Esophagus muscularis mucosa (tissue), 4 donors: ENCODE measurements at places on chromosomes 1 and 21.

GRCh38 chr1:12001249-12001917, 17.9 kb upstream of the MIIP start:
- no peak for DNase-seq

GRCh38 chr1:71307451-71307850, 226.6 kb upstream of the ZRANB2 start:
- DNase-seq, result no peak

- DNase-seq, result no peak
These were observed 243.1 kb downstream of the FOXD2 start for GRCh38 chr1:47680815-47681475.

GRCh38 chr1:245180496-245181157, 25.8 kb downstream of the KIF26B start:
- DNase-seq, result no peak

DNA sequence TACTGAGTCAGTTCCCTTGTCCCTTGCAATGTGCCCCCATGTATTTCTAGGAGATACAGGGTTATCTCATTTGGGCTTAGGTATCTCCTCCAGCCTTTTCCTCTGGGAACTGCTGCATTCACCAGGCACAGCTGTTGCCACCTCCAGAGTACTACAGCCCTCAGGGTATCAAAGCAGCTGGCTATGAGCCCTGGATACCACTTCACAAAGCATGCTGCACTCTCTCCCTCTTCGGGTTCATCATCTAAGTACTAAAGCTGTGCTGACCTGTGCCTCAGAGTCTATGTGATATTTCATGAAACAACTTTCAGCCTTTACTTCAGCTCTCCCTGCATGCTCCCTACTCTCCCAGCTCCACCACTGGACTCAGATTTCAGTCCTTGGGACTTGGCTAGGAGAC, 62.3 kb downstream of the CCDC185 start:
- no peak for DNase-seq

DNA sequence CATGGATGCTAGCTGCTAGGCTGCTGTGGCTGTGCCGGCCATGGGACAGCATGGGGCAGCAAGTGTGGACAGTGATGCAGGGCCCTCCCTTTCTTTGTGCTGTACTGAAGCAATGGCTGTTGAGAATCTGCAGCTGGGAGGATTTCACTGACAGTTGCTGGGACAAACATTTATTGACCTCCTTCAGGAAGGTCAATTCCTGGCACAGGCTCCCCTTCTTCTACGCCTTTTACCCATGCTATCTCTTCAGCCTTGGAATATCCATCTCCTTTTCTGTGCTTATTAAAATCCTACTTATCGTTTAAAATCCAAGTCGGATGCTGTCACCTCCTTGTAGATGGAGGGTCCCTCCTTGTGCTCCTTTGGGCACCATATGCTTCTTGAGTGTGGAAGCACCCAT, 213.1 kb upstream of the USP24 start:
- DNase-seq, result peak; percentile 75

- no peak for DNase-seq
These were observed 58.9 kb upstream of the TRABD2B start for GRCh38 chr1:48055876-48056764.

GRCh38 chr1:4598561-4598960, 55.8 kb upstream of the AJAP1 start:
- no peak for DNase-seq

DNA sequence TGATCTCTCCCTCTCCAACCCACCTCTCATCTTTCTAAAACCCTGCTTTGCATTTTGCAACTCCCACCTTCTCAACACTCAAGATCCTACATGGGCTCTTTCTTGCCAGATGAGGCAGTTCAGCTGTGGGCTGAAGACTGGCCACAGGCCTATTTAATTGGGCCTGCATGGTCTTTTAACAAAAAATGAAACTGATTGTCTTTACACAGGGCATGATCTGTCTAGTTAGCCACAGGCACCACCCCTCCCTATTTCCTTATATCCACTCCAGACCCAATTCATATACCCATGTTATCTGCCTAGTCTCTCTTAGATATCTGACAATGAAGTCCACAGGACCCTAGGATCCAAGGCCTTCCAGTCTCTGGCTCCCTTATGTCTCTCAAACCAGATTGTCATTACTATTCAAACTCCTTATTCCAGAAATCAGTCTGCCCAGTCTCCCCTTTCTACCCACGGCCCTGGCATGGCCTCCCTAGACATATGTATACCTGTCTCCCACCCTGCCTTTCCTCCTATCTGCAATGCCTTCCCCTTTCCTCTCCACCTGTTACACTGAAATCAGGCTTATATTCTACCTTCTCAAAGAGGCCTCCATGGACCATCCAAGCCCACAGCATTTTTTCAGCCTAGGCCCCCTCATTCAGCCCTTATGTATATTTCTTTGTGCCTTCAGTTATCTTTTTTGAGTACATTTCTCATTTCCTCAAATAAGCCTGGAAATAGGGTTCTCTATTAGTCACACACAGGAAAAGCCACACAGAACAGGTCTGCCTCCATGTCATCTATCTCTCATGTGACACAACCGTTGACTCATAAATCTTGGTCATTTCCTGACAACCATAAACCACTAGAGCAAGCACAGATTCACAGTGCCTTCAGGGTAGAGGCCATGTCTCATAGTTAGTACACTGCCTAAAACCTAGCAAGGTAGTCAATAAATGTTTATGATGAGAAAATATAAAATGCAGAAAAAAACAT, 39.0 kb downstream of the LPAR3 start:
- DNase-seq, result peak; percentile 87

DNA sequence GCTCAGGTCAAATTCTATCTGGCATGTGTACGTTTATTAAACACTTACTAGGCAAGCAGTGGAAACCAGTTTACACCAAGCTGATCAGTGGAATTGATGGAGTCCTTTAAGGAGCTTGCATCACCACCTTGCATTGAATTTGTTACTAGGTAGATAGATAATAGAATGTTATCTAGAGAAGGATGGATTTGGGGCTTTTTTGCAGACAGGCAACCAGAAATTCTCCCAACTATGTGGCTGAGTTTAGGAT, 44.9 kb downstream of the HHAT start:
- DNase-seq, result no peak

DNA sequence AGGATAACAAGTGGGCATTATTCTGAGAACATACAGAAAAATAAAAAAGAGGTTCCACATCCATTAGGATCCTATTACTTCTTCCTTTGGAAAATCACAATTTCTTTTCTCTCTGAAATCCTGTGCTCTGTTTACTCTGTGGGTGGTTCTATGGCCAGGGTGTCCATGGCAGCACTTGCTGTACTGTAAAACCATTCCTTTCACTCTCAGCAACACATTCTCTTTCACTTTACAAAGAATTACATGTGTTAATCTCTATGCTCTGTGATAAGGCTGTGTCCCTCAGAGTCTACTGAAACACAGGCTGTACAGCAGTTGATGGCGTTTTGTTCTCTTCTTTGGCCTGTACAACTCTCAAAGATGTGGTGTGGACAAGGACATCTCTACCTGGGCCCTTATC, 524.1 kb downstream of the PTBP2 start:
- no peak for DNase-seq

DNA sequence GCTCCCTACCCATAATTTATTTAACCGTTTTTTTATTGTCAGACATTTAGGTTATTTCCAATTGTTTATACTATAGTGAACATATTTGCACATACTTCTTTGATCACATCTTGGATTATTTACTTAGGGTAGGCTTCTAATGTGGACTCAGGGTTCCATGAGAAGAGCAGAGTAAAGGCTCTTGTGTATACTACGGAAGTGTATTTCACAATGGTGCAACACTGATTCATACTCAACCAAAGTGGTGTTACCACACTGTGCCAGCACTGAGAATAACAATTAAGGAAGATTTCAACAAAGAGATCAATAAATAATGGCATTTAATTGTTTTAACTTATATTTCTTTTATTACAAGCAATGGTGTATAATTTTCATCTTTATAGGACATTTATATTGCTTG, 251.2 kb downstream of the ZNF326 start:
- no peak for DNase-seq

- no peak for DNase-seq
These were observed 63.7 kb downstream of the SLX9 start for GRCh38 chr21:45003331-45004058.

- no peak for DNase-seq
These were observed 278.4 kb downstream of the ZNF326 start for GRCh38 chr1:90273241-90273774.

- DNase-seq, result no peak
These were observed 244.5 kb downstream of the NEGR1 start for GRCh38 chr1:72037745-72038343.

- DNase-seq, result no peak
These were observed 19.5 kb upstream of the SMYD2 start for GRCh38 chr1:214261206-214262123.

DNA sequence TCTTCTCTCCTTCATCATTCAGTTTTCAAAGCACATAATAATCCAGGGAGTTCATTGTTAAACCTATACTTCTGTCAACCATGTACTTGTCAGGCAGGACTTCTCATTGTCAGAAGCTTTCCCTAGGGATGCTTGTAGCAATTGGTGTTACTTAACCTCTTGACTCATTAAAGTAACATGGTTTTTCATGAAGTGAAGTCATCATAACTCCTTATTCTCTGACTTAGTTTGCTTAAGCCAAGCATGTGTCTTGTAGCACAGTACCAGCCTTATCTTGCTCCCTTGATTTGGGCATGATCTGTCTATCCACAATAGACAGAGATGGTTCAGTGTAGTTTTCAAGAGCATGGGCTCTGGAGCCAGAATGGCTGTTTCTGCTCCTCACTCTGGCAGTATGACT, 45.3 kb downstream of the LRIG2 start:
- DNase-seq, result no peak

DNA sequence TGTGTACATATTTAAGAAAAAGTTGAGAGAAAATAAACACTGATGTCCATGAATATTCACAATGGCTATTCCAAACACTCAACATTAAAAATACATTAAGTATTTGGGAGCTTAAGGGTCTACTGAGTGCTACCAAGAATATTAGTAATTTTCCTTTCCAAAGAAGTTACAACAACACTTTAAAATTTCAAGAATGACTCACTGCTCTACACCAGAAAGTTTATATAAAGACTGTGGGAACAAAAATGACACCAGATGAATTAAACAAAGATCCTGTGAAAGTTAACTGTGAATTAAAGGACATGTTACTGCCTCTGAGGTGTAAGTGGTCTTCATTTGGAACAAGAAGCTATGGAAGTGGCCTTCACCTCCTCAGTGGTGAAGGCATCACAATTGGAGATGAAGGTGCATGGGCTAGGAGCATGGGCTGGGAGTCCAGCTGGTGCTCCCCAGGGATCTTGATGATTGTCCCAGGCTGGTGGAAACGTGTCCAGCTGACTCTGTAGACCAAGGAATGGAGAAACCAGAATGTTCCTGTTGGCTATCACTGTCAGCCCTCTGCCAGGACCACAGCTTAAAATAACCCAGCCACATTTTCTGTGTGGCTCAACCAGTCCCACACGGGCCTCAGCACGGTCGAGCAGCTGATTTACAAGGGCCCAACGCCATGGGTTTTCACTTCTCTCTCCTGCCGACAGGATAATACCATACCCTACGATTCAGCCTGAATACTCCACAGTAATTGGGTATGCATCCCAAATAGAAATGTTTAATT, 28.8 kb downstream of the TAF5L start:
- no peak for DNase-seq

DNA sequence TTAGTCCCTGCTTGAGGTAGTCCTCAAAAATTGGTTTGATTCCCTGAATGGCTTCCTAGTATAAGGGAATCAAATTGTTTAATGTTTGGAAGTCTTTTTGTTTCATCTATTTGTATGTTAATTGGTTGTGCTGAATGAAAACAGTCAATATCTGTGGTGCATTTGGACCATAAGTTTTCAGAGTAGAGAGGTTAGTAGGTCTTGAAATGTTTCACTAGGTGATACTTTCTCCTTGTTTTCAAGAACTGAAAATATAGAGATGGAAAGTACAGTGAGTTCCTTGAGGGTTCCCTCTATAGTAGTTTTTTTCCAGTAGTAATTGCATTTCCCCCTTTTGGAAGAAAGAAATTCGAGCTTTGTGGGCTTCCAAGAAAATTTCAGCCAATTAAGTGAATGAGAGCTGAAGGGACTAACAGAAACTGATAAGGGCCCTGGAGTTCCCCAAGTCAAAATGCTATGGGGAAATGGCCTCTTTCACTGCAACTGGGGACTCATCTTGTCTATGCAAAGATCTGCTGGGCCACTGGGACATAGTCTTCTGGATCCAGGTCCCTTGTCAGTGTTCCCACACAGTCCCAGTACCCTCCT, 18.6 kb upstream of the CEP350 start:
- DNase-seq, result no peak

GRCh38 chr21:34926803-34927467, 122.2 kb downstream of the RUNX1 start:
- DNase-seq, result no peak

- DNase-seq, result no peak
These were observed 20.9 kb downstream of the BATF3 start for GRCh38 chr1:212678456-212679410.

GRCh38 chr1:52348704-52349300, 17.2 kb downstream of the CC2D1B start:
- DNase-seq, result no peak

- DNase-seq, result no peak
These were observed 42.6 kb downstream of the KIRREL1 start for GRCh38 chr1:158035976-158036583.

DNA sequence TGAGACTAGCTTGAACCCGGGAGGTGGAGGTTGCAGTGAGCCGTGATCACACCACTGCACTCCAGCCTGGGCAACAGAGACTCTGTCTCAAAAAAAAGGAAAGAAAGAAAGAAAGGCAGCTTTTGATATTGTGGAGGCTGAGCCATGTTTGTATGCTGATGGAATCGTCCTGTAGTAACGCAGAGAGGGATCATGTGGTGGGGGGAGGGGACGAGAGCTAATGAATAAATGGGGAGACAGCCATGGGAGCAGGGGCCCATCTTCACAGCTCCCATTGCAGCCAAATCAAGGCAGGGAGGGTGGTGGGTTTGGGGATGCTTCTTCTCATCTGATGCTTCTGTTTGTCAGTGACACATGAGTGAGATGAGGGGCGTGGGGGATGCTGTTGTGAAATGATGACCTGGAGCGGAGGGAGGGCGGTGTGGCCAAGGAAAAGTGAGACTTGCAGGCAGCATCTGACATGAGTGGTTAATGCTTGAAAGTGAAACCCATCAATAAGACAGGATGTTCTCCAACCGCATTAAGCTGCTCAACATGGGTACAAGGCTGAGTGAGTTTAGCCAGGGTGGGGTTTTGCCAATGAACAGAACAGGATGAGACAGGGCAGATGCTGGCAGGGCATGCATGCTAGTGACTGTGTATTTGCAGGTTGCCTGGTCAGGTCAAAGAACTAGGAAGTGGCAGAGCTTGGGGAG, 16.7 kb downstream of the SPATA21 start:
- DNase-seq, result no peak

- DNase-seq, result no peak
These were observed 306.3 kb upstream of the DUSP10 start for GRCh38 chr1:222048094-222048595.
